LoVo (cell line): ENCODE measurements at places on chromosomes 6 and 20.

DNA sequence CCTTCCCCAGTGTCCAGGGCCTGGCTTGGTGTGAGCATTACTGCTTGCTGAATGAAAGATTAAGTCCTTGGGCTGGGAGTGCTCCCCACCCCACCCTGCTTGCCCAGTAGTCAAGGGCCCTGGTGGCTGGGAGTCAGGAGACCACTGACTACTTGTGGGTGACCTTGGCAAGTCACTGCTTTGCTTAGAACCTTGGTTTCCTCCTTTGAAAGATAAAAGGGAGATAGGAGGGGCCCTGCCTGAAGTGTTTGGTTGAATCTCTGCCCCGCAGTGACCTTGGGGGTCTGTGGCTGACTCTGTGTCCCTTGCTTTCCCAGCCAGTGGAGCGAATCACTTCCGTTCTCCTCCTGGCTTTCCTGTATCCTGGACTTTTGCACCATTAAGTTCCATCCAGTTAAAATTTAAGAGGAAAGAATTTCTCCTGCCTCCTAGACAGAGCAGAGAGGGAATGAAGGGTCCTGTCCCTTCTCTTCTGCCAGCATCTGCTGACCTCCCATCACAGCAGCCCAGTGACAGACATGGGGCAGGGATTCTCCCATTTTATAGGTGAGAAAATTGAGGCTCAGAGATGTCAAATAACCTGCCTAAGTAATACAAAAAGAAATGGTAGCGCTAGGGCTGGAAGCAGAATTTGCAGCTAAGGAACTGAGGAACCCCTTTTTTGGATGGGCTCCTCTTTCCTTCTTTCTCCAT lies 3.5 kb upstream of the EPB41L1 start:
- DNase-seq, result no peak

- DNase-seq, result no peak
Observed at GRCh38 chr6:56959938-56960337, 5.0 kb downstream of the BEND6 start.

GRCh38 chr20:13305284-13305683 lies 84.2 kb downstream of the ISM1 start:
- no peak for DNase-seq

DNA sequence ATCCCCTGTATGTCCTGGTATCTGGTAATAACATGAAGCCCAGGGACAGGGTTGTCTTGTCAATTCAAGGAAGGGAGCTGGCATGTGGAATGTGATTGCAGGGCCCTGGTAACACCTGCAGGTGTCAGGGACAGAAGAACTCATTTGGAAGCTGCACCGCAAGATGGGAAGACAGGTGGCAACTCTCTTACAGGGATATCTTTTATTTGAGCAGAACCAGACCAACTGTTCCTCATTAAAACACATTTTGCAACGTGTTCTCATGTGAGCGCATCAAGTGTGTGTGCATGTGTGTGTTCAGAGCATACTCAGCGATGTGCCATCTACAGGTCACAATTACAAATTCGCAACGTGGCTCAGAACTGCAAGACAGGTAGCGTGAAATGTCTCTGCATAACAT lies 370.9 kb upstream of the SOX4 start:
- no peak for DNase-seq
